ENCODE measurements at places on chromosomes 7 and 10. TPM values are rescaled to one million over a fixed set of nuclear protein-coding genes. Genes with fewer than 3 reads are reported as not detected.

The LOXL4 gene
- not detected for total RNA-seq

GRCh38 chr10:131561897-131562296, 250.4 kb upstream of the TCERG1L start:
- H3K4me3 ChIP-seq: no peak overlapping the region
- DNase-seq: no peak
- no peaks in the 10 kb centered on the region for H3K4me1 ChIP-seq
- H3K36me3 ChIP-seq: no peaks in the 10 kb centered on the region
- no peak overlapping the region for H3K27ac ChIP-seq

The CALCR gene
- not detected for total RNA-seq

GRCh38 chr10:20888620-20889330, 8.3 kb downstream of the NEBL start:
- no peaks in the 10 kb centered on the region for H3K4me1 ChIP-seq
- DNase-seq: no peak
- no peaks in the 10 kb centered on the region for H3K27me3 ChIP-seq
- no peak overlapping the region for H3K27ac ChIP-seq
- H3K4me3 ChIP-seq: no peak overlapping the region
- H3K36me3 ChIP-seq: no peaks in the 10 kb centered on the region

The SLC35B4 gene
- 11.6 TPM for total RNA-seq

The GOLGA7B gene
- 9.6 TPM for total RNA-seq

GRCh38 chr10:117792214-117792613, 249.7 kb downstream of the EMX2 start:
- no peak overlapping the region for H3K4me3 ChIP-seq
- H3K4me1 ChIP-seq: no peaks in the 10 kb centered on the region
- H3K36me3 ChIP-seq: no peaks in the 10 kb centered on the region
- no peak for DNase-seq
- no peak overlapping the region for H3K27ac ChIP-seq

The BICC1 gene
- not detected for total RNA-seq

DNA sequence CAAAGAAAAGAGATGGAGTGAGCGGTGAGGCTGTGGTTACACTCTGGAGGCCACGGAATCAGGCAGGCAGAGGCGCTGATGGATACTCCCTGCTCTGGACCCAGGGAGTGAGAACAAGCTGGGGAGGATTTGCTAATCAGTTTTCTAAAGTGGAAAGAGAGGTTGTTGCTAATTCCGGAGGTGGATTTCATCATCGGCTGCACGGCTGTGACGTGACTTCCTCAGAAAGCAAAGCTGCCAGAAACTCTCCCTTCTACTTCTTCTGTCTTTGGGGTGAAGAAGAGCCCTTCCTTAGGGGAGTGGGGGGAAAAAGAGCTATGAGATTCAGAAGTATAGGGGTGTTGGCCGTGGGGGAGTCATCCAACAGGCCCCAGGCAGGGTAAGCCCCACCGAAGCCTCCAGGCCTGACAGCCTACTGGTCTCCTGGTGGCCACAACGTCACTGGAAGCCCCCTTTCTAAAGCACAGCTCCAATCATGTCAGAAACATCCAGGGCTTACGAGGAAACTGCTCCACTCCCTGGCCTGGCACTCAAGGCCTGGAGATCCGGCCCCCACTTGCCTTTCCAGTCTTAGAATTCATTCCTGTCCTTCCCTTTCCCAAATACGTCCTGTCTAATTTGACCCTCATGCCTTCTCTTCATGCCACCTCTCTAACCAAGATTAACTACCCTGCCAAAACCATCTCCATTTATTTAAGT, 114.5 kb downstream of the HIP1 start:
- peaks cover 14% of the 10 kb centered on the region for H3K4me1 ChIP-seq
- no peak for DNase-seq
- H3K27me3 ChIP-seq: no peaks in the 10 kb centered on the region

GRCh38 chr7:101586078-101586905, 42.8 kb downstream of the MYL10 start:
- H3K27me3 ChIP-seq: peaks cover 23% of the 10 kb centered on the region
- no peak overlapping the region for H3K27ac ChIP-seq
- no peak overlapping the region for H3K4me3 ChIP-seq
- peaks cover 3% of the 10 kb centered on the region for H3K36me3 ChIP-seq

GRCh38 chr10:128855618-128856428, 611.2 kb upstream of the MGMT start:
- H3K36me3 ChIP-seq: no peaks in the 10 kb centered on the region
- DNase-seq: no peak
- no peak overlapping the region for H3K4me3 ChIP-seq
- peaks cover 10% of the 10 kb centered on the region for H3K27me3 ChIP-seq
- H3K4me1 ChIP-seq: no peaks in the 10 kb centered on the region

DNA sequence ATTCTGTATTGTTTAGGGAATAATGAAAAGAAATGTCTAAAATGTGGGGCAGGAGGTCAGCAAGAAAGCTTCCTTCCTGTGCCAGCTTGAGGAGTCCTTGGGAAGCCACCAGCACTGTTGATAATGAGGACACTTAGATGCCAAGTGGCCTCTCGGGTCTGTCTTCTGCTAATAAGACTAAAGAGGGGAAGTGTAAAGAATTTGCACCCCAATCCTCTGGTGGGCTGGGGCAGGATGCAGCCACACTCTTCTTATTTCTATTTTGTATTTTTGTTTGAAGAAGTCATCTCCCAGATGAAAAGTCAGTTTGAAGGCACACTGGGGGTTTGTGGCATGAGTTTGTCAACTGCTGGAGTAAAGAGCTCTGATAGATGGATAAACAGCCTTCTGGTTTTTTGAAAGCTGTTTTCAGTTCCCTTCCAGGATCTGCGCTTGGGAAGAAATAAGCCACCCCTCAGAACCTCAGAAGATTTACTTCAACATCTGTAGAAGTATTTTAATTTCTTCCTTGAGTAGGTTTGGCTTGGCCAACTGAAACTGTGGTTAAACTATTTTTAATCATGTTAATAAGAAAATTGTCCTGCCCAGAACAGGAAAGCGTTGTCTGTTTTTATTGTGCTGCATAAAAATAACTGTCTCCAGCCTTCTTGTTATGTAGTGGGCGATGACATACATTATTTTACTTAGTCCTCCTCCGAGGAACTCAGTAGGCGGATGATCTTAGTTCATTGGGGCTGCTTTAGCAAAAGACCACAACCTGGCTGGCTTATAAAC, 128.8 kb upstream of the GPR26 start:
- H3K27ac ChIP-seq: no peak overlapping the region
- peaks cover 2% of the 10 kb centered on the region for H3K36me3 ChIP-seq
- peaks cover 38% of the 10 kb centered on the region for H3K27me3 ChIP-seq
- peaks cover 4% of the 10 kb centered on the region for H3K4me1 ChIP-seq
- no peak for DNase-seq

The BTBD16 gene
- total RNA-seq: not detected

GRCh38 chr10:133096616-133097269, 9.0 kb downstream of the ADGRA1 start:
- peaks cover 4% of the 10 kb centered on the region for H3K4me1 ChIP-seq
- peaks cover 20% of the 10 kb centered on the region for H3K27me3 ChIP-seq
- H3K36me3 ChIP-seq: no peaks in the 10 kb centered on the region
- H3K4me3 ChIP-seq: no peak overlapping the region
- DNase-seq: no peak

GRCh38 chr10:10293481-10293951, 724.2 kb upstream of the CELF2 start:
- H3K4me1 ChIP-seq: no peaks in the 10 kb centered on the region
- H3K27ac ChIP-seq: no peak overlapping the region
- H3K4me3 ChIP-seq: no peak overlapping the region
- H3K36me3 ChIP-seq: peaks cover 2% of the 10 kb centered on the region

The CDC14C gene
- not detected for total RNA-seq

GRCh38 chr10:112389271-112389822, 15.4 kb downstream of the ACSL5 start:
- H3K27me3 ChIP-seq: no peaks in the 10 kb centered on the region
- H3K36me3 ChIP-seq: no peaks in the 10 kb centered on the region
- DNase-seq: peak; percentile 29
- H3K27ac ChIP-seq: peak overlapping the region; percentile 93
- peaks cover 62% of the 10 kb centered on the region for H3K4me1 ChIP-seq

DNA sequence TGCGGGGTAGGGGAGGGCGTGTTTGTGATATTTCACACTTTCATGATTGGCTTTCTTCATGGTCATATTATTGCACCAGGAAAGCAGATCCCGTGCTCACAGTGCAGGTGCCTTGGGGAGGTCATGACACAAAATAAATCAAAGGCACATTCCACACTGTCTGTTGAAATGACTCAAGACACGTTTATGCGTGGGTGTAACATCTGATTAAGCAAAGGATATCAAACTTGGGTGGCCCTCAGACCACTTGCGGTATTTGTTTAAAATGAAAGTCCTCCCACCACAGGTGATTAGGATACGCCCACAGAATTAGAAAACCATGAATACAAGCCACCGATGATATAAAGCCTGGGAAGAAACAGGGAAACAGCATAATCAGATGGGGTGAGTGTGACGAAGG, 51.1 kb downstream of the SVIL start:
- peaks cover 3% of the 10 kb centered on the region for H3K36me3 ChIP-seq
- H3K27ac ChIP-seq: peak overlapping the region; percentile 54
- peak overlapping the region; percentile 67 for H3K4me3 ChIP-seq
- peaks cover 14% of the 10 kb centered on the region for H3K4me1 ChIP-seq
- no peaks in the 10 kb centered on the region for H3K27me3 ChIP-seq
- no peak for DNase-seq

DNA sequence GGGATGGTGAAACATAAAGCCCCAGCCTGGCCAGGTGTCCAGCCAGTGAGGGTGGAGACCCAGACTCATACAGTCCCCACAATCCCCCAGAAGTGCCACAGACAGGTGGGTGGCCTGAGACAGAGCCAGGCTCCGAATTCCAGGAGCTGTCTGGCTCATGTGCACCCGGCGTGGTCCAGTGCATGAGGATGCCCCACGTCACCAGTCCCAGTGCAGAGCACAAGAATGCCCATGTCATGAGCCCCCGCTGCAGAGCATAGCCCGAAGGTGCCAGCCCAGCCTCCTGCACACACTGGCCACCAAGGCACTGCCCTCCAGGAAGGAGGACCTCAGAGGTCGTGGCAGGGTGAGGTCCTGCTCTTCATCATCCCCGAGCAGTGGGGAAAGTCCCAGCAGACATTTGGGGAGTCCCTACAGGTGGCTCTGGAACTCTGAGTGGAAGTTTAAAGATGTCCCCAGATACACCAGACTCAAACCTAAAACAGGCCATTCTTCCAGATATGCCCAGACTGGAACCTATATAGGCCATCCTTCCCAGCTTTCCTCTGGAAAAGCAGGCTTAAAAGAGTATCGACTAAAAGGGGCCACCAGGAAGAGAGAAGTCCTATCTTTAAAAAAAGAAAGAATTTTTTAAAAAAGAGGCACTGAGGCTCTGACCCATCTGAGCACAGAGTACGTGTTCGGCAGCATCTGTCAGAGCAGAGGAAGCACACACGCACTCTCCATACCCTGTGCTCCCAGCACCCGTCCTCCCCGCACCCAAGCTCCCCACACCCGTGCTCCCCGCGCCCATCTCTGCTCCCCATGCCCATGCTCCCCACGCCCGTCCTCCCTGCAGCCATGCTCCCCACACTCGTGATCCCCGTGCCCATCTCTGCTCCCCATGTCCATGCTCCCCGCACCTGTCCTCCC, 11.5 kb downstream of the DIP2C start:
- no peak for DNase-seq
- H3K4me1 ChIP-seq: no peaks in the 10 kb centered on the region
- H3K27me3 ChIP-seq: peaks cover 12% of the 10 kb centered on the region
- H3K4me3 ChIP-seq: no peak overlapping the region
- no peaks in the 10 kb centered on the region for H3K36me3 ChIP-seq

GRCh38 chr7:17939211-17939605, 1.1 kb downstream of the SNX13 start:
- peaks cover 47% of the 10 kb centered on the region for H3K4me1 ChIP-seq
- H3K4me3 ChIP-seq: peak overlapping the region; percentile 98
- peak overlapping the region; percentile 99 for H3K27ac ChIP-seq
- DNase-seq: no peak

DNA sequence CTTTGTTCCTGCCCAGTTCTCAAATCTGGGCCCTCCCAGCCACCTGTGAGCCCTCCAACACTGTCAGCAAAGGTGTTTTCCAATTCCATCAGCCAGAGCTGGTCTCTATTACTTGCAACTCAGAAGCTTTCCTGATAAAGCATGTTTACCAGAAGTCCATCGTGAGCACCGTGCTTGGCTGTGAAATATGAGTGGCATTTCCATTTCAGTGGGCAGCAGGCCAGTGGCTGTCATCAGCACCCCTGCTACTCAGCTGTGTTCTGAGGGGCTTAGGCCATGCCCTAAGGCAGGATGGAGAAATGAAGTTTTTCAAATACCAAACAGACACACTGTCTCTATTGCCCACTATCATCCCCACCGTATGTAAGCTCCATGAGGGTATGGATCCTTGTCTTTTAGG, 12.7 kb upstream of the BNIP3 start:
- H3K27ac ChIP-seq: no peak overlapping the region
- H3K27me3 ChIP-seq: peaks cover 5% of the 10 kb centered on the region
- H3K4me3 ChIP-seq: no peak overlapping the region
- no peak for DNase-seq
- H3K36me3 ChIP-seq: no peaks in the 10 kb centered on the region

The MMD2 gene
- total RNA-seq: not detected

DNA sequence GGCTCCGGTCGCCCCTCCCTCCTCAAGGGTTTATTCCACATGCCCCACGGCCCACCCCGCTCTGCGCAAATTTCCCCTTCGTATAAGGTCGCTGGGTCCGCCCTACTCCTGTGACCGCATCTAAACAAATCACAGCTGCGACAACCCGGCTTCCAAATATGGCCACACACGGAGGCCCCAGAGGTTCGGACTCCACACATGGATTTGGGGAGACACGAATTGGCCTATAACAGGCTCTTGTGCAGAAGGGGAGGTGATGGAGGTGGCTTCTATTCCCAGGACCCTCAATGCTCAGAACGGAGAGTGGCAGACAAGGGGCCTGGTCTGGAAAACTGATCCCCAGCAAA, 90.1 kb downstream of the FOXL3 start:
- H3K36me3 ChIP-seq: no peaks in the 10 kb centered on the region
- DNase-seq: no peak
- H3K4me1 ChIP-seq: peaks cover 25% of the 10 kb centered on the region
- peak overlapping the region; percentile 83 for H3K4me3 ChIP-seq
- H3K27me3 ChIP-seq: no peaks in the 10 kb centered on the region
- H3K27ac ChIP-seq: no peak overlapping the region

Data from T-helper 17 cell (primary cell).